ENCODE measurements at places on chromosomes 2 and 18.
A peak's percentile ranks its signal among the peaks of the same experiment; 100 is the strongest.

DNA sequence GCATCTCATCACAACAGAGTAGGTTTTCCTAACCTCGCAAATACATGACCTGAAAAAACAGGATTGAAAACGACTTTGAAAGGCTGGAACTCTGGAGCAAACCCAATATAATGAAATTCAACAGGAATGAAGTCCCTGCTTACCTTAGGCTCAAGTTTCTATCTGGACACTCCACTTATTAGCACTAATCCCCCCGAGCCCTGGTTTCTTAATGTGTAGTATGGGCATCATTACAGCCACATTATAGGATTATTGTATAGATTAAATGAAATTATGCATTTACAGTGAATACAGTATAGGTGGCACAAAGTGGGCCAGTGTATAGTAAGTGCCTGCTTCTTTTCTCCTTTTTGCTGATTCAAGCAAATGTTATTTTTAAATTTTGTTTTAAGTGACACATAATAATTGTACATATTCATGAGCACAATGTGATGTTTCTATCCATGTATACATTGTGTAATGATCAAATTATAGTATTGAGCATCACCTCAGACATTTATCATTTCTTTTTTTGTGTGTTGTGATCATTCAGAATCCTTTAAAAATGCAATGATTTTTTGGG lies 114.7 kb upstream of the THOC1 start:
- no peak for DNase-seq

- DNase-seq: peak; percentile 56
These were observed 210.5 kb downstream of the ALPK2 start for GRCh38 chr18:58418361-58418760.

DNA sequence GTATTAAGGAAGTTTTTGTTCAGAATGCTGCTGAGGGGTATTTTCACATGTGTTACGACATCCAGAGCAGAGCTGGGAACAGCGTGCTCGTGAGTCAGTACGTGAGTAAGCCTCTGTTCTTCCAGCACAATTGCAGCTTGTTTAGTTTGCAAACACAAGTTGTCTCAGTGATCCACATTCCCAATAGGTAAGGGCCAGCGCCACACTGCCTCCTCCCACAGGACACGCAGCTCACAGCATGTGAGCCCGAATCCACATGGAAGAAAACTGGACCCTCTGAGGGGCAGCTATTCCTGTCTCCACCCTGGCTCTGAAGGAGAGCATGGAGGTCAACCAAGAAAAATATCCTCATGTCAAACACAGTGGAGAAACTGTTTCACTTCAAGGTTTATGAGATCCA lies 173.9 kb upstream of the PID1 start:
- DNase-seq: peak; percentile 93

DNA sequence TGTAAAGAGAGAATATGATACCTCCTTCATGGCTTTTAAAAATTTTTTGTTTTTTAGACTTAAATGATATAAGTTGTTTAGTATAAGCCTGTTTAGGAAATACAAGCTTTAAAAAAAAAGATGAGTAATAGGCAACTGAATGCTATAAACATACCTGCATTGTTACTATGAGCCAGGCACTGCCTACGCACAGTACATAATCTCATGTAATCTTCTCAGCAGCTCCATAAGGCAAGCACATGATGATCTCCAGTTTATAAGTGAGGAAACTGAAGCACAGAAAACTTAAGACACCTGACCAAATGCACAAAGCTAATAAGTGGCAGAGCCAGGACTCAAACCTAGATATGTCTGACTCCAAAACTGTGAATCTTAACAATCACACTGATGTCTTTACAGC lies 156.3 kb upstream of the SLC1A4 start:
- DNase-seq: no peak

GRCh38 chr18:76496194-76496890 lies 1.3 kb upstream of the ZNF516 start:
- DNase-seq: no peak
